ENCODE measurements at places on chromosomes 11 and 22. TPM values are rescaled to one million over a fixed set of nuclear protein-coding genes. Genes with fewer than 3 reads are reported as not detected.

The P2RX6 gene
- 0.94 TPM for total RNA-seq

The KCNJ5 gene
- total RNA-seq: not detected

The NLRP6 gene
- not detected for total RNA-seq

The OR5A1 gene
- not detected for total RNA-seq

All from cardiac ventricle fibroblast (primary cell).